CD4-positive, alpha-beta T cell treated with Interleukin-6 for 4 hours (primary cell): ENCODE measurements at places on chromosomes 5 and 9.

DNA sequence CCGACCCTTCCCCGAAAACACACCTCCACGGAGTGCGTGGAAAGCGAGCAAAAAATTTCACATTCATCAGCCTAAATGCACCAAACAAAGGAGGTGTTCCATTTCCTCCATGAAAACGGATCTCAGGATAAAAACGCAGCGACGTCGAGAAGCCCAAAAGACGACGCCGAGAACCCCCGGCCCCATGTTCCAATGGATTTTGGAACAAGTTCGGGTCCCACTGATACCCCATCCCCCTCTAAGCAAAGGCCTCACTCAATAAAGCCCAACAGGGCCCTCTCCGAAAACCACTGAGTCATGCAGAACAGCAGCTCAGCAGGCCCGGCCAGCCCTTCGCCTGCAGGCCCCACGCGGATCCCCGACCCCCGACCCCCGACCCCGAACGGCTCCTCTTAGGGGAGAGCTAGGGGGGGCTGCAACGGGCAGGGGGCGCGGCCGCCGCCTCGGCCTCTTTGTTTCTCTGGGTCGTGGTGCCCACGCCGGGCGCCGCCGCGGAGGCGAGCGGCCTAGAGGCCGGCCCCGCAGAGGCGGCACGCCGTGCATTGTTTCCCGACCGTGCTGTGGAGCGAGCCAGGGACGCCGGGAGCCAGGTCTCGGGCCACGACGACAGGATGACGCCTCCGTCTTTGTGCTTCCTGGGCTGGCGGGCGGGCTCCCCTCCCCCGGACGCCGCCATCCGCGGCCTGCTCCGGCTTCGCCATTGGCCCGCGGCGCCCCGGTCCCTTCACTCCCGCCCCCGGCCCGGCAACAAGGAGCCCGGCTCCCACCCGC lies 915 bp downstream of the ZFAND5 start:
- peak; percentile 81 for DNase-seq

DNA sequence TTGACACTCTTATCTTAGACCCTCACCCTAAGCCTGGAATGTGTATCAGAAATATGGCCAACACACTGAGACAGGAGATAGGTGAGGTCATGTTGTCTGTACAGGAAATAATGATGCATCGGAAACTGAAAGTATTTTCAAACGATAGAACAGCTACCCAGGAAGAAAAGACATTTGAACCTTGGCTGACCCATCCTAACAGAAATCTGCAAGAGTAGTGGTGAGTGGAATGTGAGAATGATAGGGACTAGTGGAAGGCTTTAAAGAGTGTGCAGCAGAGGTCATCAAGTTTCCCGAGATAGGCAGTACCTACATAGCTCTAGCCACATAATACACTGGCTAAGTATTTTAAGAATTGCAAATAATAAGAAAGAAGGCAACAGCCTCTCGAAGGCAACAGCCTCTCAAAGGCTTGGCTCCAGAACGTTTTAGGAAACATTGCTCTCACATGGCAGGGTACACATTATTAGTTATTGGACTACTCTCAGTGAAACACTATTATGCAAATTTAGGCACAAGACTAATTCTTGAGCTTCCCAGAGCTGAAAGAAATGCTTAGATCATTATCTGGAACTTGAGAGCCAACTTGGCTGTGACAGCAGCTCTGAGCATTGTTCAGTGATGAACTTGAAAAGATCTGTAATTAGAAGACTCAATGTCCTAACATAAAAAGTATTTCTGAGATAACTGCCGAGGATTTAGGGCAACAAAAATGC lies 133.1 kb upstream of the FBXL7 start:
- no peak for DNase-seq

DNA sequence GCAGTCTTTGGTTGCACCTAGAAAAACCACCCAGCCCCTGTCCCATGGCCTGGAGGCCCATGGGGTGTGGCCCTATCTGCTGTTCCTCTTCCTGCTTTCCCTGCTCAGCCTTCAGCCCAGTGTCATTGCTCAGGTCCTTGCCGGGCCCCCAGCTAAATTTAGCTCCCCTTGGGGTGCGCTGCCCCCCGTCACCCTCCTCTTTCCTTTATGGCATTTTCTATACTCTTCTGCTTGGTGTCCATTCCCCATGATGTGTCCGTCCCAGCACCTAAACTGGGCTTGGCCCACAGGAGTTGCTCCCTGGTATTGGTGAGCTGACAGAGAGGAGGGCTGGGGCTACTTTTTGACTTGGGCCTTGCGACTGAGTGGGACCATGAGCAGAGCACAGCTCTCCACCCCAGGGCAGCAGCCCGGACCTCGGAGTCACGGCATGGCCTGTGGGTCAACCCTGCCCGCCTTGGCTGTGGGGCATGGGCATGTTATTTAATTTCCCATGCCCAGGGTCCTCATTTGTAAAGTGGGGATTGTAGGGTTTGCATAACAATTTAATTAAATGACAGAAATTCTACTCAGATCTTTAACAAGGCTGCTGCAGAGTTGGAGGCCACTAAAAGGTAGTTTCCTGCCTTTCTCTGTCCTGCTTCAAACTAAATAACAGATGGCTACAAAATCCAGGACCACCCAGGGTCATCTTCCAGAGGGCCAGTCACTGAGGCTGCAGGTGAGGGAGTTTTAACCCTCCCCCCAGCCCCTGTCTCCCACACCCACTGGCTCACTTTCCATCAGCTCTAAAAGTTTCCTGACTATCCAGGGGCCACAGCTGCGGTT lies 98.2 kb downstream of the DAP start:
- no peak for DNase-seq

GRCh38 chr9:124769549-124770358 lies 1.4 kb downstream of the NR6A1 start:
- DNase-seq, result no peak

- DNase-seq, result no peak
Measured at GRCh38 chr9:82554381-82554780, 508.6 kb downstream of the RASEF start.

- no peak for DNase-seq
Measured at GRCh38 chr9:21806644-21807043, 4.2 kb downstream of the MTAP start.
